ENCODE measurements at places on chromosomes 5 and 9.

DNA sequence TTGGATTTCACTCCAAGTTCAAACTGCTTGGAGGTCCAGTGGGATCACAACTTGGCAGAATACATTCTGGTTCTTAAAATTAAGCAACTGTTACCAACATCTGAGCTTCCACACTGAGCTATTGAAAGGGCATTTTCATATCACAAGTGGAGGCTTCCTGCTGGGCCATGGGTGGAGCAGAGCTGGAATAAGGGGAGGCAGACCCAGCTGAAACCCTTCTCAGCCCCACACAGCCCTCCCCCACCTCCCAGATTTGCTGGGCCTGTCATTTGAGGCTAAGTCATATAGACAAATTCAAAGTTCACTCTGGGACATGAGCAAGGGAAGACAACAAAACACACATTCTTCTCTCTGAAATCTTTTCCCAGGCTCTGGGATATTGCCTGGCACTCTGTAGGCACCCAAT lies 79.9 kb downstream of the ACTL7B start:
- DNase-seq = no peak

GRCh38 chr9:113417370-113417769 lies 6.8 kb downstream of the C9orf43 start:
- DNase-seq = no peak

DNA sequence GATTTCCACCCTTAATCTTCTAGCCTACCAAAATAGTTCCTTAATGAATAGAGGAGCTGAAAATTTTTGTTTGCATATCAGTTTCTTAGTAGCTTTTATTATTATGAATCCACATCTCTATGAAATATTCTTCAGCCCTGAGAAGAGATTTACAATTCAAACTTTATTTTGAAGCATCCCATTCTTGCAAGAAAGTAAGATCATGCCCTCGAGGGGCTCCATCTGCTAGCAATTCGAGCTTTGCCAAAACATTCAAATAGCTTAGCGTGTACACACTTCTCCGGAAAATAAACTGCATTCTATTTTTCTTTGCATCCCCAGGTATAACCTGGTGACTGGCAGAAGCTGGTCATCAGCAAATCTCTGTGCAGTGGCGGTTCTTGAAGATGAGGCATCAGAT lies 370.7 kb downstream of the MTRR start:
- DNase-seq = no peak

- no peak for DNase-seq
These were observed 68.6 kb upstream of the MAST4 start for GRCh38 chr5:66527478-66528035.

- DNase-seq = no peak
These were observed 5.6 kb upstream of the C5 start for GRCh38 chr9:121055642-121056143.

DNA sequence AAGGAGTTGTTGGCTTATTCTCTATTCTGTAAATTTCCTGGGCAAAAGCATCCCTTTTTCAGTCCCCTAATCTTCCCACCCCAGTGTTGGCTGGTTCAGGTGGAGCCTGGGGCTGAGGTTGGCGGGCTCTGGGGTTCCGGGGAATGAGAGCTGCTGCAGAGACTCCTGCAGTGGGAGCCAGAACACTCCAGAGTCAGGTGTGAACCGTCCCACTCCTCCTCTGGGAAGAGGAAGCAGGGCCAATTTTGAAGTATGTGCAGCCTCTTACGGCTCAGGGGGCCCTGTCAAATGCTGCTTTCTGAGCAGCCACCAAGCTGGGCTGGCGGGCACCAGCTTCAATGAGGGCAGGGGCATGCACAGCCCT lies 42.8 kb downstream of the JADE2 start:
- no peak for DNase-seq

DNA sequence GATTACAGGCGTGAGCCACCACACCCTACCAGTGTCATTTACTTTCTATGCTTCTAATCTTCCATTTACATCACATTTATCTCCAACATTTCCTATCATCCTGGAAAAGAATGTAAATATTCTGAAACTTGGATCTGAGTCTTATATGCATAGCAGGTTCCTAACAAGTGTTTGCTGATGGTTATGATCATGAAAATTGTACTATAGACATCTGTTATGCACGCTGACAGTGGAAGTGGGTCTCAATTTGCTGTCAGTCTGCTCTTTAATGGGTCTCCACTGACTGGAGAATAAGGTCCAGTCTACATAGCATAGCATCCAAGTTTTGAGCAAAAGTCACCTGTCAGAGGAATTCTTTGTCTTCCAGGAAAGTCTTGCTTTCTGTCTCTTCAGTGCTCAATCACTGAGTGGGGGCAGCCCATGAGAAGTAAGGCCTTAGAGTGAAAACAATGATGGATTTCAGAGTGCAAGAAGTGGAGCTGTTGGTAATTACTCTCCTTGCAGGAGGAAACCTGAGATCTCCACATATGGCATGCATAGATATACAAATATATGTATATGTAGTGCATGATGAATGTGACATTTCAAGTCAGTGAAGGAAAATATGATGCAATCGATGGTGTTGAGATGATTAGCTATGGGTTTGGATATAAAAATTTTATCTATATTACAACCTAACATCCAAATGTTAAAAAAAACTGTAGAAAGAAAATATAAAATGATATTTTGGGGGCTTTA lies 29.2 kb upstream of the MSANTD3 start:
- DNase-seq = no peak

DNA sequence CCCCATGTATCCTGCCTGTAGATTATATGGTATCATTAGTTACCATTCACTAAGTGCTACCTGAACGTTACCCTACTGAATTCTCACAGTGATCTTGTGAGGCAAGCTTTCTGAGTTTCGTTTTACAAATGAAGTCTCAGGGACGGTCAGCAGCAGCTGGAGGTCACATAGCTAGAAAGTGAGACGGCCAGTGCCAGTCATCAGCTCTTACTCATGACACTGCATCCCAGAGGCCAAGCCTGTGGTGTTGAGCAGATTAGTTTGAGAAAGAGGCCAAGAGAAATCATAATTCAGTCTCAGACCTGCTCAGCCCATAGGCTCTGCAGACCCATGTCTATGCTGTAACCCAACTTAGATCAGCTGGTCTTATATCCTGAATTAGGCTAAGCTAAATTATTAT lies 95.7 kb upstream of the EGFLAM start:
- no peak for DNase-seq

- DNase-seq = no peak
These were observed 52.6 kb downstream of the HINT1 start for GRCh38 chr5:131112424-131112823.

- no peak for DNase-seq
These were observed 15.5 kb downstream of the FGD3 start for GRCh38 chr9:92962846-92963245.

DNA sequence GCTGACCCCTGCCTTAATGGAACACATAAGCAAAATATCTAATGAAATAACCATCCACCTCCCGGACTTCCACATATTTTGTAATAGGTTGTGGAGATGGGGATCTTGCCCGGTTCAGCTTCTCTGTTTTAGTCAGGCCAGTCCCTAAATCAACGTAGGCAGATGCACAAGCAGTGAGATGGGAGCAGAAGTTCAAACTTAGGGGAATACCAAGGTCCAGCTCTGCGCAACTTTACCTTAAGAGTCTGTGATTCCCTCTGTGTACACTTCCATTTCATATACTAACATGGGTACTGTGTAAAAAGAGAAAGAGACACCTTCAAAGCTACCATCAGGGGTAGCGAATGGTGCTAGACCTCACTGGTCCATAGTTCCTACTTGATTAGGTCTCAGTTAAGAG lies 110.9 kb downstream of the NTRK2 start:
- DNase-seq = no peak

- DNase-seq = no peak
These were observed 337.6 kb downstream of the NNT start for GRCh38 chr5:43940562-43940961.

DNA sequence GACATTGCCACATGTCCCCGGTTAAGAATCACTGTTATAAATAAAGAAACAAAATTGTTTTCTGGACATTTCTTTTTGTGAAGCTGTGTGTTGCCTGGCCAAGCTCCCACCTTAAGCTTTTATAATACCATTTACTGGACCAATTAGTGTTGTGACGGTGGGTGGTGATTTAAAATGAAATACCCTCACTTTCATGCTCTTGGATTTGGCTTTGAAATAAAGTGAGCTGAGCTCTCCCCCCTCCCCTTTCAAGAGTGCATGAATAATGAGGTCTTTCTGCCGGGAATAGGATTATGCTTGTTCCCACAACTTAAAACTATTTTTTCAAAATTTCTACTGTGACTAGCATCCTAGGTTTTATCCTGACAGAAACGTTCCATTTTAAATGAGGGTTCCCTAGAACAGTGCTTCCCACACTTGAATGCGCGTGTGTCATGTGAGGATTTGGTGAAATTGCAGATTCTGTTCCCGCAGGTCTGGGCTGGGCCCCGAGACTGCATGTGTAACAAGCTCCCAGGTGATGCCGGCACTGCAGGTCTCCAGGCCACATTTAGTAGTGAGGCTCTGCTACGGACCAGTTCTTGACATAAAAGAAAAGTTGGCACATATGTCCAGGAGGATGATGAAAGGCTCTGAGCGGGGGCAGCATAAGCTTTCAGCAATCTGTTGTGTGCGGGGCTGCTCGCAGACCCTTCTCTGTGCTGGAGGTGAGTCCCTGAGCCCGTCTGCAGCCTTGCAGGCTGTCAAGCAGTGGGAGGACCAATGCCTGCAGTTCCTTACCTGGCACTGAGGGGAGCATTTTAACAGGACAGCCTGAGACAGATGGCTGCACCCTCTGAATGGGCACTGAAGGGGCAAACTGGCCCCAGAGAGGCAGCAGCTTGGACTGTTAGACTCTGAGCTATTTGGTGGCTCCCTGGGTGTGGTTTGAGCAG lies 24.4 kb downstream of the IQGAP2 start:
- no peak for DNase-seq

DNA sequence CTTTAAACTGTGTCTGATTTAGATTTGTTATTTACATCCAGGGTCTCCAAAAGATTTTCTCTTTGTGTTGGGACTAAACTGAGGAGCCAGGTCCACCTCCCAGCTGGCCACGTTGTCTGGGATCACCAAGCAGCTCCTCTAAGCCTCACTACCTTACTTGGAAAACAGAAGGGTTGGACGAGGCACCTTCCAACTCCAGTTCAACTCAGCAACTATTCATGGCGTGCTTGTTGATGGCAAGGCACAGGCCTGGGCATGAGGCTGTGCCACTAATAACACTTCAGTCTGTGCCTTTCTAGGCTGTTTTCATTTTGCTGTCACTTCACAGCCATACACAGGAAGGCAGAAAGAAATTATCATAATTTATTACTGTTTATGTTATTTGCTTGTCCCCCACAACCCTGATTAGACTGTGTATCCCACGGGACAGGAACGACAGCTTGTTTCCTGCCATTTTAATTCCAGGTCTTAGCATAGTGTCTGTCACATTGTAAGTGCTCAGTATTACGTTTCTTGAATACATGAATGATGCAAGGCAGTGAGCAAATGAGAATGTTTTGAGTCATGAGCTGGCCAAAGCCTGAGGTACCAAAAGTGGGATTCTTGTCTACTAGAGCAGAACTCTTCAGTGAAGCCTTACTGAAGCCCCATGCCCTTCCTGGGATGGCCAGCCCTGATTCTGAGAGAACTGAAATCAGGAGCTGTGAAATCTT lies 125.8 kb downstream of the GALNT10 start:
- no peak for DNase-seq

DNA sequence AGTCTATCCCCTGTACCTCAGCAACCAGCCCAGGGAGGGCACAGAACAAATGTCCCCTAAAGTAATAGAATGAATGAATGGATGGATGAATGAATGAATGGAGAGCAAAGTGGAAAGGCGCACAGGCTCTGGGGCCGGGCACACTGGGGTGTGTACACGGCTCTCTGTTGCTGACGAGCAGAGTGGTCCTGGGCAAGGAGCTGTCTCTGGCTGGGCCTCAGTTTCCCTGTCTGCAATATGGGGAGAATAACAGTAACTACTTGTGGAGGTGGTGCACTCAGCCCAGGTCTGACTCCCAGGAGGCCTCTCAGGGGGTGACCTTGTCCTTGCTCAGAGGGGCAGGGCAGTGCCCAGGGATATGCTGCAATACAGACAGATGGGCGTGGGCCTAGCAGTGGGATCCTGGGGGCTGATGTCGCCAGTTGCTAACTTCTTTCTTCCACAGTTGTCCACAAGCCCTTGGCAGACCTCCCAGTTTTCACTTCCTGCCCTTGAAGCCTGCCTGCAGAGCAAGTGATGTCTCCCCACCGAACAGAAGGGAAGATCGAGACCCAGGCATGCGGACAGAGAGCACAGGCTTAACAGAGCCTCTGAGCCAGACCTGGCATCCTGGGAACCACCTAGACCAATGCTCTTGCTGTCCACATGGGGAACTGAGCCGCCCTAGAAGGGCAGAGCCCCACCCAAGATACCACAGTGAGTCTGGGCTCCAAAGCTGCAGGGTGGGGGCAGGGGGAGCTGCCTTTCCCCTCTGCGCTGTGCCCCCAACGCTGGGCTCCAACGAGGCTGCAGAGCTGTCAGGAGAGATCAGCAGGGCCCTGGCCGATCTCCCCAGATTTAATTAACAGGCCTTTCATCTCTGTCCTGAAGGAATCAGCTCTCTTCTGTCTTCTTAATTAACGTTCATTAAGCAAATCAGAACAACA lies 13.6 kb upstream of the LAMC3 start:
- DNase-seq = no peak

GRCh38 chr5:131413605-131414559 lies 150.0 kb downstream of the CDC42SE2 start:
- no peak for DNase-seq

- DNase-seq = no peak
These were observed 722 bp downstream of the TBC1D9B start for GRCh38 chr5:179906795-179907555.

DNA sequence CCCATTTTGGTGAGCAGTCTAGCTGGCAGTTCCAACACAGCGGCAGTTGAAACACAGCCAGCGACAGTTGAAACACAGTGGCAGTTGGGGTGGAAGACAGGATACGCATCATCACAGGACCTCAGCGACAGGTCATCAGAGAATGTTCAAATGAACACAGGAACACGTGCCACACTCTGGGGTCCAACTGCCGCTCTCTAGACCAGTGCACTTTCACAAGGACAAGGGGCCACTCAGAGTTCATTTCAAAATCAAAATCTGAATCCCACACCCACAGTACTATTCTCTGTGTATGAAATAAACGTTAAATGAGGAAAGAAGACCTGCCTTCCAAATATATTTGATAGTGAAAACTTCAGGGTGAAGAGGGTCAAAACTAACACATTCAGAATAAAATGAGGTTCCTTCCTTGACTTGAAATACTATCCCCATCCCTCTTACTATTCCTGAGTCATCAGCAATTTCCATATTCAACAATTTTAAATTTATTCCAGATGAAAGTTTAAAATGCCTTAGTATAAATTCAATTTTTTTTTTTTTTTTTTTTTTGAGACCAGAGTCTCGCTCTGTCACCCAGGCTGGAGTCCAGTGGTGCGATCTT lies 53.0 kb upstream of the SIMC1 start:
- no peak for DNase-seq

Data from stimulated activated CD4-positive, alpha-beta T cell treated with anti-CD3 and anti-CD28 coated beads, Interleukin-1b, Interleukin-23, amount 100 ng/mL, for 24 hours (primary cell).